ENCODE measurements at places on chromosomes 13 and 19.

GRCh38 chr19:14021474-14021873 lies 6.5 kb upstream of the RLN3 start:
- no peak for ATAC-seq

- ATAC-seq = no peak
These were observed 101.5 kb downstream of the STARD13 start for GRCh38 chr13:33184112-33184490.

- no peak for ATAC-seq
These were observed 6.9 kb downstream of the S1PR5 start for GRCh38 chr19:10510301-10510802.

GRCh38 chr19:41449079-41449864 lies 6.3 kb downstream of the ERICH4 start:
- ATAC-seq = peak; percentile 89

- no peak for ATAC-seq
These were observed 31.0 kb downstream of the FOXO1 start for GRCh38 chr13:40635315-40635995.

GRCh38 chr13:92804346-92804745 lies 422.3 kb upstream of the GPC6 start:
- ATAC-seq = no peak

DNA sequence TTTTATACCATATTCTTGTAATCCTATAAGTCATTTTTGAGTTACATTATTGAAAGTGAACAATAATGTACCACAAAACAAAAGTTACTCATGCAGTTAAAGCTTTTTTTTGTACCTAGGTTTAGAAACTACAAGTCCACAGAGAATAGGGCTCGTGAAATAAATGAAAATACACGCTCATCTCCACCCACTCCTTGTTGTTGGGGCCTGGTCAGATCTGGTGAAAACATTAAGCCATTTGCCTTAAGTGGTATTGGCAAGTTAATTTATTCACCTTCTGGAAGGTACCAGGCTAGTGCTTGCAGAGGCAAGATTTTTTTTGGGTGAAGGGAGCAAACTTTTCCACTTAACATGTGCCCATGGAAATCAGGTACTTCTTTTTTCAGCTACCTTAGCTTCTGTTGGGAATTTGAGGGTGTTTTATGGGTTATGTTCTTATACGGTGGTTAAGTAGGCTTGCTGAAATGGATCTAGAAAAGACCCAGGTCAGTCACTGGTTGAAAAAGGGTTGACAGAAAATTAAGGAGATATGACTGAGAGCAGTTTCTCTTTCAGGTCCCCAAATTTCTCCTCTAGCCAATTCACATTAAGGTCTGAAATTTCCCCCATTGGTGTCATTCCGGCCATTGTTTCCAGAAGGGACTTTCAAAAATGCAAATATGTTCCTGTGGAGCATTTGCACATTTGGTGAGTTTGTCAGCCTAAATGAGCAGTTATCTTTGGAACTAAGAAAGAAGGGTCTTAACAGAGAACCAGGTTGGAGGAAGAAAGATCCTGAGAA lies 143.3 kb downstream of the KCNRG start:
- no peak for ATAC-seq
